ENCODE measurements at places on chromosomes 2 and 18.

- DNase-seq = peak; percentile 76
These were observed 31.1 kb downstream of the TOGARAM2 start for GRCh38 chr2:29012211-29012681.

- DNase-seq = no peak
These were observed 36.5 kb downstream of the KANSL3 start for GRCh38 chr2:96601382-96602292.

GRCh38 chr2:104406261-104406726, 447.6 kb upstream of the POU3F3 start:
- peak; percentile 30 for DNase-seq

GRCh38 chr2:238938401-238939055, 90.6 kb downstream of the TWIST2 start:
- DNase-seq = no peak

GRCh38 chr18:59837586-59837985, 62.2 kb upstream of the PMAIP1 start:
- peak; percentile 78 for DNase-seq

DNA sequence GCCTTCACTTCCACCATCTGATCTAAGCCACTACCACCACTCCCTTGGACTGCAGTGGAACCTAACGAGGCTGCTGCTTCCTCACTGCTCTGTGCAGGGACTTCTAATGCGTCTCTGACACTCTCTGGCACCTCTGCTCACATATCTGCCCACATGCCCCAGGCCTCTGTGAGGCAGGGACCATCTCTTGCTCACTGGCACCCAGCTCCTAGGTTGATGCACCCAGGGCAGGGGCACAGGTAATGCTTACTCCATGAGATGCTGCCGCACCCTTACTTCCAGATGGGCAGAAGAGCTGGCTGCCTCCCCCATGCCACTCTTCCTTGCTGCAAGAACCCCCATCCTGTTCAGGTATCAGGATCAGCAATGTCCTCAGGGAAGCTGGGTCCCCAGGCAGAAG, 294.0 kb upstream of the HS6ST1 start:
- DNase-seq = no peak

DNA sequence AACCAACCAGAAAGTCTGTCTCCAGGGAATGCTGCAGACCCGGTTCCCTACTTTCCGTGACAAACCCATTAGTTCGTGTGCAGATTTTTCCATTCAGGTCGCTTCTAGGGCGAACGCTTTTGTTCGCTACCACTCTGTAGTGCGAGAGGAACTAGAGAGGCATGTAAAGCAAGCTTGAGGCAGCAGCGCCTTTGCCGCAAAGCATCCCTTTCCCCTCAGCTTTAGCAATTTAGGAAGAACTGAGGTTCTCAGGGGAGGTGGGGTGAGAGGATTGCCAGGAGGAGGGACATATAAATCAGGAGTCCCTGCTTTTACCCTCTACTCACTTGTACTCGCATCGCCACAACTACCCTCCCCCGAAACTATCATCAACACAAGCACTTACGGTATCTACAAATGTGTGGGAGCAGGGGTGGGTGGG, 748 bp upstream of the ZNF804A start:
- DNase-seq = peak; percentile 24

DNA sequence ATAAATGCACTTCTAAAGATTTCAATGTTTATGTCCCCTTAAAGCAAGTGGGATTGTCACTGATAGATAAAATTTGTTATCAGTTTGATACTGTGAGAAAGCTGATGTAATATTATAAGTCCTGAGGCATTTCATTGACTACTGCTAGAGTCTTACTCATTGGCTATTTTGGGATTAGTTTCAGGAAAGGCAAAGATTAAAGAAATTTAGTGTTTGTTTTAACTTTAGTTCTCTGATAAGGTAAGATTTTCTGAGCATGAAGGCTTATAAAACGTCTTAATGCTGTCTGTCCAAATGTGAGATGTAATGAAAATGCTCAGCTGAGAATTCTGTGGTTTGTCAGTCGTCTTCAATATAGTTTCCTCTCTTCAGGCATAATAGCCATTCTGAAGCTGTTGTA, 886.4 kb upstream of the CDH2 start:
- no peak for DNase-seq

- peak; percentile 16 for DNase-seq
These were observed 2.4 kb downstream of the WDR43 start for GRCh38 chr2:28896906-28897305.

- no peak for DNase-seq
These were observed 2.6 kb upstream of the HTR2B start for GRCh38 chr2:231127480-231127879.

GRCh38 chr2:234596696-234597575, 100.1 kb upstream of the ARL4C start:
- no peak for DNase-seq

- no peak for DNase-seq
These were observed 27.0 kb downstream of the GREB1 start for GRCh38 chr2:11560806-11561205.

DNA sequence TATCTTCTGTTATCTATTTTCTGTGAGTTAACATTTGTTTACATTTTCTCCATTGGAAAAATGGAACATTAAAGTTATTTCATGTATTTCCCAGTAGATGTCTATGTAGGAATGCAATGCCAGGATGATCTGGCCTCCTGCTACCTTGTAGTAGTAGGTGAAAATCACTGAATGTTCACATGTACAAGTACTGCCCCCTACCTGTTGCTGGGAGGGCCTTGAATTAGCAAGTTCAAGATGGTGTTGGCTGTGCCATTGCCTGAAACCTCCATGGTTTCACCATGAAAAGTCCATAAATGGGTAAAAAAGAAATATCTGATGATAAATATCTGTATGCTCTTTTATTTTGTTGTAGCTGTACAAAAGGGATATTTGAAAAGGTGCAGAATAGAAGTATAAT, 30.7 kb downstream of the XRCC5 start:
- peak; percentile 30 for DNase-seq

Data from cardiac muscle cell (in vitro differentiated cells and primary cell).